Caki2 (cell line): ENCODE measurements at places on chromosomes 7 and 10.

GRCh38 chr10:62636825-62637248 lies 167.7 kb upstream of the ADO start:
- DNase-seq = no peak

- DNase-seq = no peak
Measured at GRCh38 chr10:115427611-115428010, 334.4 kb downstream of the ATRNL1 start.

DNA sequence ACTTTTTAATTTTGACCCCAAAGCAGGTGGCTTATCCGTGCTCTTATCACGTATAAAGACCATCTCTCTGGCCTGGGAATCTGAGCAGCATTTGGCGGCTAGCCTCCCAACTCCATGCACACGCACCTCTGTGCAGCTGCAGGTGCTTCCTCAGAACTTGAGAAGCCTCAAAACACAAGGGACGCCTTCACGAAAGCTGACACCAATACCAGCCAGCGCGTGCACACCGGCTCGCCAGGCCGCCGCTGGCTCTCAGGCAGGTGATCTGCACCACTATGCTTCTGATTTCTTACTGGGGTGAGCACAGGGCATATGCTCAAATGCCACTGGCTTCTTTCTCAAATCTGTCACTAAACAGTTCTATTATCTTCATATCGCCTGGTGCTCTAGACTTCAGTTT lies 145.0 kb downstream of the PARD3 start:
- DNase-seq = no peak

DNA sequence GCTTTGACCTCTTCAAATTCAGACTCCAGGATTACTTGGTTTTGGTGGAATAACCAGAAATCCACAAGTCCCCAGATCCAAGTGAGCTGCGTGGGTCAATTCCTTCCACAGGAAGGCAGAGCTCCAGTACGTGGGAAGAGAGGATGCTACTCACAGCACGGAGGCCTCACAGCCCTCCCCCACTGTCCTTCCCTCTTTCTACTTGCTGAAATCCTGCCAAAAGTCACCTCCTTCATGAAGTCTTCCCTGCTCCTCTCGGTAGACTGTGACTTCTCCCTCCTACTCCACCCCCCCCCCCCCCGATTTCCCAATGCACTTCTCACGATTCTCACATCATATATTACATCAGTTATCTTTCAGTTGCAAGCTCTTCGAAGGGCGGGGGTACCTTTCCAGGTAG lies 12.3 kb downstream of the CAMK2G start:
- DNase-seq = no peak

GRCh38 chr10:122458693-122459092 lies 2.7 kb upstream of the HTRA1 start:
- DNase-seq = no peak

GRCh38 chr10:125961743-125962142 lies 65.4 kb downstream of the FANK1 start:
- DNase-seq = no peak
